ENCODE measurements at places on chromosomes 3 and 15.

DNA sequence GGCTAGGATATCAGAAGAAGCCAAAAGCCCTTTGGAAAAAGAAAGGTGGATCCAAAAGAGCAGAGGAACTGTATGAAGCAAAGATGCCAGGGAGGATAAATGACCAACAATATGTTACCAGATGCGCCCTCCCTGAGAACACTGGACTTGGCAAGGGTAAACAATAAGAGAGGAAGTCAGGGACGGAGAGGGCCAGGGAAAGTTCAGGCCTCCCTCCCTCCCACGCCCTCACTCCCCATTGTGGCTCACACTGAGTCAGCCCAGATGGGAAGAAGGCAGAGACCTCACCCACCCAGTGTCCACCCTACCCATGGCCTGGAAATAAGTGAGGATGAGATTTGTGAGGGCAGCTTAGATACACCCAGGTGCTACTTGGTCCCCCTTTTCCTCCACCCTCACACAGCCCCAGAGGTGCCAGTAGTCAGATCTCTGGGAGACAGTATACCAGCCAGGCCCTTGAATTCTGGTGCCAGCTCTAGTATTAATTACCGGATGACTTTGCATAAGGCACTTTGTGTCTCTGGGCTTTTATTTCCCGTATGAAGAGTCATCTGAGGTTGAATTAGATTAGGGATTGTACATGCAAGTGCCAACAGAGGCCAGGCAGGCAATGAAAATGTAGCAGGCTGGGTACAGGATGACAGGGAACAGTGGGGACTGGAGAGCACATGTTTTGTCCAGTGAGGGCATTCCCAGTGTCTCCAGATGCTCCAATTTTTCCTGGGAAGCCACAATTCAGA lies 35.1 kb upstream of the FRMD4B start:
- no peak for DNase-seq

DNA sequence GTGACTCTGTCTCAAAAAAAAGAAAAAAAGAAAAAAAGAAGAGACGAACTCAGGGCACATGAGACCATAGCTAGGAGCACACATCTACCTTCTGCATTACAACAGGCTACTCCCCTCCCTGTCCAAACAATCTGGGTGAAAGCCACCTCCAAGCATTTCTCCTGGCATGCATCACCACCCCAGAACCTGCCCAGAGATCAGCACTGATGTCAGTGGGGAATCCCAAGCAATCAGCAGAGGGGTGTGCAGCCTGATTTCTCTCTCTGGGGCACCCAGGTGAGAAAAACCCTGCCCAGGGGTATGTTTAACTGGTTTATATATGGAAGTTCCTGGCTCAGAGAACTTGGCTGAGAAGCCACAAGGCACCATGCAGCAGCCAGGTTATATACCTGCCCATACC lies 59.4 kb downstream of the CDC25A start:
- no peak for DNase-seq

DNA sequence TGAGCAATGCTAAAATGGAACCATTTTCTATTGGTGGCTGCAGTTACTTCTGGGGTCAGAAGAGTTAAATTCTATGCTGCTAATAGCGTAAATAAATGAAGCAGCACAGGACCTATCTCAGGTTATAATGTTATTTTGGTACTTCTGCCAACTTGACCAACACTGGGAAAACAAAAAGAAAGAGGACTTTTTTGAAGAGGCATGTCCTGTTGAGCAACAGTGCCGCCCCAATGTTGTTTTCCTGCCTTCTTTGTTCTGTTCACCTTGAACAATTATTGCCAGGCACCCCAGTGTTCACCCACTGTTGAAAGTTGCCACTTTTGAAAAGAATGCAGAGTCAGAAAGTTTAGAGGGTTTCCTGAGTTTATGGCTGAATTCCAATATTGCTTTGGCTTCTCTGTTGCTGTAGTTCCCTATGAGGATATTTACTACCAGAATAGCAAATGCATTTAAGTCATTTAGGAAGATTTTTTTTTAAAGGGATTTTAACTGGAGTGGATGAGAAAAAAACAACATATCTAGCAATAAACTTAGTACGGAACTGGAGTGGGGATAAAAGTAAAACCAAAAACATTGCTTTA lies 679.0 kb upstream of the DPPA4 start:
- DNase-seq = no peak

DNA sequence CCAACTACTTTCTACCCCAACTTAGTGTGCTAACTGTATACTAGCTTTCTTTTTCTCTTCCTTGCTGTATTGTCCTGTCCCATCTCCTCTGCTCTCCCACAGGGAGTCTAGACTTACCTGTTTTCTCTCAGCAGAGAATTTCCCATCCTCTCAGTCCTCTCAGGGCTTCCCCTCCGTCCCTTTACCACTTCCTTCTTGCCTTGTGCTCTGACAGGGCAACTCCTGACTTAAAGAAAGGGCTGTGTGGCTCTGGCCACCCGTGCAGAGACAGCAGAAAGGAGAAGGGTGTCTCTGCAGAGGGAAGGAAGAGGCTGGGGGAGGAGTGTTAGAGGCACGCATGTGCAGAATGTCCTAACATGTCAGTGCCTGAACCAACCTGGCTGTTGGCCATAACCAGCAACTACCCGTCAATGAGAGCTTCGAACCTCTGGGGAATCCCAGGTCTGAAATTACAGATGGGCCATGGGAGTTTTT lies at the start of gene GCSAM:
GCSAM (minus strand) TSS at position 274 of the 474 bp plus-strand sequence; CDS start at position 146, 128 bp downstream.
- no peak for DNase-seq

- DNase-seq = no peak
Measured at GRCh38 chr3:178479860-178480259, 56.4 kb upstream of the KCNMB2 start.

- DNase-seq = no peak
Measured at GRCh38 chr3:158733656-158734055, 1.4 kb upstream of the RARRES1 start.

GRCh38 chr3:58144478-58145325 lies 66.1 kb downstream of the DNASE1L3 start:
- DNase-seq = no peak

Data from fibroblast of skin of right quadriceps (primary cell).